Mesendoderm (in vitro differentiated cells): ENCODE measurements at places on chromosomes 5 and 9.

DNA sequence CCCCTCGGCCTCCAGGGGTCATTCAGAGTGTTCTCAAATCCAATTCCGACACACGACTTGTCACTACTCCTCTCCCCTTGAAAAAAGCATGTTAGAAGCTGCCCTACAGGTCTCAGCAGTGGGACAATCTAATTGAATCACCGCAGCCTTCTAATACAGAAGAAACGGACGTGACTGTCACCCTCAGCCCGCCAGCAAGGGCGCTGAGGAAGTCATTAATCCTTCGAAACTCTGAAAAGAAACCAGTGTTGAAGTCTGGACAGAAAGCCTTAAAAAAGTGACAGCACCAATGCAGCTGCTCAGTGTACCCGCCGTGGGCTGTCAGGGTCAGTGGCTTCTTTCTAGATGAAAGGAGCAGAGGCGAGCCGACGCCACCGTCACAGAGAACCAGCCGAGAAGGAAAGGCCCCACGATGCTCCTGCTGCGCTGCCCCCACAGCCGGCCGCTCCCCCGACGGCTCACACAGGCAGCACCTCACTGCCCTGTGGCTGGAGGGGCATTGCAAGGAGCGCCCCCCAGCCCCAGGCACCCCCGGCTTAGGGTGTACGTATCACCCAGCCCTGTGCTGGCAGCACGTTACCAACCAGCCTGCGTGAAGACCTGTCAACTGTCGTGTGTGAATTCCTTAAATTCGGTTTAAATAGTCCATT lies 5.7 kb downstream of the BRD3OS start:
- no peaks in the 10 kb centered on the region for H3K27me3 ChIP-seq
- no peak overlapping the region for H3K4me3 ChIP-seq

DNA sequence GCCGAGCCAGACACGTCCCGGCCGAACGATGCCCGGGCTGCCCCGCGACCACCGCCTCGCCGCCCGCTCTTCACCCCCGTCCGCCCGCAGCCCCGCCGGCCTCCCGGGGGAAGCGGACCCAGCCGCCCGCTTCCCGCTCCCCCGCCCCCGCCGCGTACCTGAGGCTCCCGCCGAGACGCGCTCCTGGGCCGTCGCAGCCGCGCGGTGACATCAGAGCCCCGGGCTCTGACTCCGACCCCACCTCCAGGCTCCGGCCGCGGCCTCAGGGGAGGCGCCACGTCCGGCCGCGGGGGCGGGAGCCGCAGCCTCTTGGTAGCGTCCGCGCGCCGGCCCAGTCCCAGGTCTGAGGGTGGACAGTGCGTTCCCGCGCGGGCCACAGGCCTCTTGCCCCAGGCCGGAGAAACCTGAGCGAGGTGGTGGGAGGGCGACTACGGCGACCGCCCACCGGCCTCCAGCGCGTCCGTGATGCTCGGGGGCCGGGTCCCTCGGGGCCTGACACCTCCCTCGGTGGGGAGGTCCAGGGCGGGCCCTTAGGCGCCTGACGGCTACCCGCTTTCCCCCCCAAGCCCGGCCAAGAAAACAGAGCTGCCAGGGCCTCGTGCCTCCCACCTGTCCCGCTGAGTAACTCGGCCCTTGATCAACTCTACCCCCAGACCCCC lies at the start of gene SHROOM1:
SHROOM1 (minus strand) TSS at position 212 of the 659 bp plus-strand sequence. CDS start 4,507 bp downstream, outside the sequence.
- peaks cover 1% of the 10 kb centered on the region for H3K4me1 ChIP-seq
- no peak within 1 kb of the TSS for H3K27ac ChIP-seq
- H3K27me3 ChIP-seq, result peaks cover 17% of the 10 kb centered on the region
- peak; percentile 69 for DNase-seq

- H3K27ac ChIP-seq, result no peak overlapping the region
- no peak for DNase-seq
- H3K36me3 ChIP-seq, result no peaks in the 10 kb centered on the region
- no peaks in the 10 kb centered on the region for H3K27me3 ChIP-seq
These were observed 587.0 kb upstream of the COX7C start for GRCh38 chr5:86030753-86031152.

GRCh38 chr9:93247892-93248291 lies 64.0 kb downstream of the WNK2 start:
- no peak overlapping the region for H3K4me3 ChIP-seq
- no peaks in the 10 kb centered on the region for H3K27me3 ChIP-seq

GRCh38 chr9:32385152-32385884 lies 875 bp downstream of the ACO1 start:
- no peaks in the 10 kb centered on the region for H3K27me3 ChIP-seq
- H3K36me3 ChIP-seq, result no peaks in the 10 kb centered on the region
- DNase-seq, result no peak

- no peak overlapping the region for H3K27ac ChIP-seq
- H3K4me3 ChIP-seq, result no peak overlapping the region
- no peaks in the 10 kb centered on the region for H3K4me1 ChIP-seq
- H3K36me3 ChIP-seq, result no peaks in the 10 kb centered on the region
- no peak for DNase-seq
These were observed 25.7 kb upstream of the FAM81B start for GRCh38 chr5:95365302-95366095.

- no peaks in the 10 kb centered on the region for H3K27me3 ChIP-seq
- no peak overlapping the region for H3K27ac ChIP-seq
- H3K4me3 ChIP-seq, result no peak overlapping the region
- DNase-seq, result no peak
- H3K4me1 ChIP-seq, result no peaks in the 10 kb centered on the region
These were observed 103.4 kb downstream of the MELK start for GRCh38 chr9:36676091-36676490.

GRCh38 chr5:133943475-133943817 lies 25.0 kb downstream of the C5orf15 start:
- no peak overlapping the region for H3K4me3 ChIP-seq
- no peak for DNase-seq
- no peaks in the 10 kb centered on the region for H3K36me3 ChIP-seq
- peaks cover 4% of the 10 kb centered on the region for H3K4me1 ChIP-seq
- no peak overlapping the region for H3K27ac ChIP-seq

GRCh38 chr9:1044643-1045042 lies 5.5 kb upstream of the DMRT2 start:
- peaks cover 2% of the 10 kb centered on the region for H3K4me1 ChIP-seq
- no peaks in the 10 kb centered on the region for H3K36me3 ChIP-seq
- peaks cover 75% of the 10 kb centered on the region for H3K27me3 ChIP-seq
- no peak overlapping the region for H3K27ac ChIP-seq
- DNase-seq, result no peak

DNA sequence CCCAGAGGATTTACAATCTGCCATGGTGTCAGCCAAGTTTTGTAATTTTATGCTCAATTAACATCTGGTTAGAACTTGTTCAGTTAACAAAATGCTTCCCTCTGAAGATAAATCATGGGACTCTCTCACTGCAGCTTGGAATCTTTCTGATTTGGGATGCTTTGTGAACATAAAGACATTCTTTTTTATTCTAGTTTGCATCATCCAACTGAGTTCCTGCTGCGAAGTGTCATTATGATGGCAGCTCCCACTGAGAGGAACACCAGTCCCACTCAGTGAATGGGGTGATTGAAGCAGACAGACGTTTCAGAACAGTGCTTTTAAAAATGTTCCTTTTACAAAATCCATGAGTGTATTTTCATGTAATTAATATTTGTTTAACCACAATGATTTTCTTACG lies 863.8 kb downstream of the TLE4 start:
- H3K27me3 ChIP-seq, result no peaks in the 10 kb centered on the region
- no peak overlapping the region for H3K27ac ChIP-seq
- no peaks in the 10 kb centered on the region for H3K4me1 ChIP-seq
- no peak for DNase-seq
- no peak overlapping the region for H3K4me3 ChIP-seq
- no peaks in the 10 kb centered on the region for H3K36me3 ChIP-seq

DNA sequence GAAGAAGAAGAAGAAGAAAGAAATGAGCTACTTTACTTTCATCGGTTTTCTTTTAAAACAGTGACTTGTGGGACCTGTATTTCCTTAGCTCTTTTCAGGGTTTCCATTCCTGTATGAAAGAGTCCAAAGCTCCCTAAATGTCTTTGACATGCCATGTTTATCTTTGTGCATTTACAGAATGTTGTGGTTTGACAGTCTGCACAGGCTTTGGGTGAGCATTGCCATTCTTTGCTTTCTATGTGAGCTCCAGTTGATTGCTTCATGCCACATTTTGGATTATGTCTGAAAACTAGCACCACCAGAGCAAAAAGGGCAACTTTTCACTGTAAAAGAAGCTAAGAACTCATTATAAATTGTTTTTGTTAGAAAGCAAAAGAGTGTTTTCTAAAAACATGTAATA lies 733.4 kb downstream of the TLE4 start:
- no peaks in the 10 kb centered on the region for H3K4me1 ChIP-seq
- no peak for DNase-seq
- H3K27ac ChIP-seq, result no peak overlapping the region
- H3K4me3 ChIP-seq, result no peak overlapping the region

- H3K27me3 ChIP-seq, result no peaks in the 10 kb centered on the region
- no peak for DNase-seq
- H3K4me1 ChIP-seq, result no peaks in the 10 kb centered on the region
- no peak overlapping the region for H3K4me3 ChIP-seq
- no peak overlapping the region for H3K27ac ChIP-seq
These were observed 48.0 kb upstream of the CEP78 start for GRCh38 chr9:78187763-78188484.

DNA sequence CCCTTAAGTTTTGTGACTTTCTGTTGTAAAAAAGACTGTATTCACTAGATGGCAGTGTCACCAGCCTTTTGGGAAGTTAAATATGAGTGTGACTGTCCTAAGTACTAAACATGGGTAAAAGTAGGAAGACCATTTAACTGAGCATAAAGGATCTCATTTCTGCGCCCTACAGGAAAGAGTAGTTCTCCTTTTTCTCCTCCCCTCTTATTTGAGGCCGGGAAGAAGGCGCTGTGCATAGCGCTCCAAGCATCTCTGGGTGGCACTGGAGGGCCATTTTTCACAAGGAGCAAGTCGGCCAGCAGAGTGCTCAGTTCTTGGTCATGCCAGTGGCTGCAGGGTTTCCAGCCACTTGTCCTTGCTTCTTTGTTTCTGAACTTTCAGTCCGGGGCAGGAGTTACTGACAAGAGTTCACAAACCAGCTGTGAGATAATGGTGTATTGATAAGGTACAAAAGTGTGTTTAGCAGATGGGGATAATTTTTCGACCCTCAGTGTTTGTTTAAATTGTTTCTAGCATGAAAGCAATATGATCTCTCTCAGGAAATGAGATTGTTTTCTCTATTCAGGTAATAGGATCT lies 227.6 kb upstream of the DMRT1 start:
- no peak overlapping the region for H3K4me3 ChIP-seq
- peak; percentile 95 for DNase-seq
- no peaks in the 10 kb centered on the region for H3K36me3 ChIP-seq

GRCh38 chr5:156836846-156837245 lies 13.2 kb upstream of the PPP1R2B start:
- H3K27me3 ChIP-seq, result no peaks in the 10 kb centered on the region
- H3K36me3 ChIP-seq, result no peaks in the 10 kb centered on the region
- no peak for DNase-seq
- no peaks in the 10 kb centered on the region for H3K4me1 ChIP-seq

DNA sequence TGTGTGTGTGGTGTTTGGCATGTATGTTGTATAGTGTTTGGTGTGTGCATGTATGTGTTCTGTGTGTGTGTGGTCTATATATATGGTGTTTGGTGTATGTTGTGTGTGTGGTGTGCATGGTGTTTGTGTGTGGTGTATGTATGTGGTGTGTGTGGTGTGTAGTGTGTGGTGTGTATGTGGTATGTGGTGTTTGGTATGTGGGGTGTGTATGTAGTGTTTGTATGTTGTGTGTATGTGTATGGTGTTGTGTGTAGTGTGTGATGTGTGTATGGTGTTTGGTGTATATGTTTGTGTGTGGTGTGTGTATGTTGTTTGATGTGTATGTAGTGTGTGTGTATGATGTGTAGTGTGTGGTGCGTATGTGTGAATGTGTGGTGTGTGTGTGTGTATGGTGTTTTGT lies 78.8 kb downstream of the HMCN2 start:
- DNase-seq, result no peak
- H3K27me3 ChIP-seq, result no peaks in the 10 kb centered on the region
- H3K27ac ChIP-seq, result no peak overlapping the region
- no peak overlapping the region for H3K4me3 ChIP-seq
- H3K36me3 ChIP-seq, result no peaks in the 10 kb centered on the region

DNA sequence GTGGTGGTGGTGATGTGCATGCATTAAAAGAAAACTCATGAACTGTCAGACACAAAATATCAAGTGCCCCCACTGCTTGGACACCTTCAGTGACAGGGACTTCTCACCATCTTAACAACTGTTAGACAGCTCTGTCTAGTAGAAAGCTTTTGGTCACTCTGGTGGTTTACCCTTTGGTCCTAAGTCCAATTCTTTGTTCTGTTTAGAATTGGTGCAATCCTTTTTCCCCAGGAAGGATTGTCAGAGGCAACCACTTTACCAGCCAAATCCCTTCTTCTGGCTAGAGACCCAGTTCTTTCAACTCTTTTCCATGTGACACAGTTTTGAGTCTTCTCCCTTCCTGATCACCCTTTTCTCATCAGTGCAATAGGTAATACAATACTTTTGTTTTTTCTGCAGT lies 140.2 kb downstream of the SEC61B start:
- no peak overlapping the region for H3K4me3 ChIP-seq
- H3K27ac ChIP-seq, result no peak overlapping the region
- no peaks in the 10 kb centered on the region for H3K4me1 ChIP-seq
- H3K36me3 ChIP-seq, result no peaks in the 10 kb centered on the region
- DNase-seq, result no peak

GRCh38 chr5:1050423-1051365 lies 42.1 kb downstream of the NKD2 start:
- no peak overlapping the region for H3K27ac ChIP-seq
- no peak for DNase-seq
- H3K4me1 ChIP-seq, result no peaks in the 10 kb centered on the region
- H3K36me3 ChIP-seq, result no peaks in the 10 kb centered on the region
- no peaks in the 10 kb centered on the region for H3K27me3 ChIP-seq

DNA sequence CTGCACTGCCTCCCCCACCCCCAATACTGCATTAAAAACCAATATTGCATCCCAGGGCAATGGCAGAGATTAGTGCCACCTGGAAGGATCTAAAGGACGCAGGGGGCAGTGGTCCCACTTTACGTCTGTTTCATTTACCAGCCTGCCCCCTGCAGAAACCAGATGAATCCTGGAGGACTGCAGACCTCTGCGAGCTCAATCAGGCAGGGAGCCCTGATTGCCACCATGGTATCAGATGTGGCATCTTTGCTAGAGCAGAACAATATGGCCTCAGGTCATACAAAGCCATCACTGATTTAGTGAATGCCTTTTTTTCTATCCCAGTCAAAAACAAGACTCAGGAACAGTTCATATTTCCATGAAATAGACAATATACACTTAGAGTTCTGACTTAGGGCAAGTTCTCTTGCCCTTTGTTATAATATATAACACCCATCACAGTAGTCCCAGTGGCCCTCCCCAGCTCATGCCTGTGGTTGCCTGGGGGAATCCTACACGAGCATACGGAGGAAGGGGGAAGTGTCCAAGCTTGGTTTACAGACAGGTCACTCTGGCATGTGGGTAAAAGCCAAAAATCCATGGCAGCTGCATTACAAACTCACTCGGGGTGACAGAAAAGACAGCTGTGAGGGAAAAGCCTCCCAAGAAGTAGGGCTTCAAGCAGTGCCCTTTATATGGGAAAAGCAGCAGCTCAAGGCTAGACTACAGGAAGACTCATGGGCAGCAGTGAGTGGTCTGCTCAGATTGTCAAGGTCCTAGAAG lies 85.1 kb downstream of the MED27 start:
- H3K4me1 ChIP-seq, result no peaks in the 10 kb centered on the region
- no peaks in the 10 kb centered on the region for H3K36me3 ChIP-seq
- no peak overlapping the region for H3K27ac ChIP-seq
- H3K4me3 ChIP-seq, result no peak overlapping the region
- DNase-seq, result no peak
- no peaks in the 10 kb centered on the region for H3K27me3 ChIP-seq
